ENCODE measurements at places on chromosomes 11 and 22. TPM values are rescaled to one million over a fixed set of nuclear protein-coding genes. Genes with fewer than 3 reads are reported as not detected.
A peak's percentile ranks its signal among the peaks of the same experiment; 100 is the strongest.

DNA sequence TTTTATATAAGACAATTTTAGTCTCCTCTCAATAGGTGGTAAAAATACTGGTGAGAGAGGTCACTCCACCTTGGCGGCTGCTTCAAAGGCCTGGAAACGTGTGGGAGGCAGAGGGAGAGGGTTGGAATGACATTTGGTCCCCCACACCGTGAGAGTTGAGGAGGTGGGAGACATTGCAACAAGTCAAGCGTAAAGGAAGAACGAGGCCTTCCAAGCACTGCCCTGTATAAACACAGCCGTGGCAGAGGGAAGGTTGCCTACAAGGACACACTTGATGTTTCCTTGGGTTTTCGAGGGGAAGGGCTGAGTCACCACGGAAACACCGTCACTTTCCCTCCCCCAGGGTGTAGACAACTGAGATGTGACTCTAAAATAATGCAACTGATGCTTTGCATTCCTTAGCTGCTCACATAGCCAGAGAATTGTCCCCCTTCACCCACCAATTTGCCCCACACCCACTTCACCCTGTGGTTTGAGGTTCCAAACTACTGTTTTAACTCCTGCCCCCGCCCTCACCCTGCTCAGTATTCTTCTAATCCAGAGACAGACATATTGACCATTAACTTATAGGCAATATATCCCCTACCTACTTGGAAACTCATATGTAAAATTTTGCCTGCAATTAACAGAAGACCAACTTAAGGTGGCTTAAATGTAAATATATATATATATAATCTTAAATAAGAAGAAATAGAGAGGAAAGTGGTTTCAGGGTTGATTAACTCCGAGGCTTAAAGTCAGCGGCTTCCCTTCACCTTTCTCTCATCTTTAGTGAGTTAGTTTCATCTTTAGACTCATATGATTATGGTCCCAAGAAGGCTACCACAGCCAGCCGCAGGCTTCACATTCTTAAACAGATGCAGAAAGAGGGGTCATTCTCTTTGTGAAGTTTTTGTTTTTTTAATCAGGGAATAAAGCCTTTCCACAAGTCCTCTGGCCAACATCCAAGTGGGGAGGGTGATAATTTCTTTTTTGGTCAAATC, 54.1 kb upstream of the BDNF start:
- DNase-seq, result no peak
- no peaks in the 10 kb centered on the region for H3K4me1 ChIP-seq
- no peak overlapping the region for H3K4me3 ChIP-seq
- no peaks in the 10 kb centered on the region for H3K27me3 ChIP-seq

DNA sequence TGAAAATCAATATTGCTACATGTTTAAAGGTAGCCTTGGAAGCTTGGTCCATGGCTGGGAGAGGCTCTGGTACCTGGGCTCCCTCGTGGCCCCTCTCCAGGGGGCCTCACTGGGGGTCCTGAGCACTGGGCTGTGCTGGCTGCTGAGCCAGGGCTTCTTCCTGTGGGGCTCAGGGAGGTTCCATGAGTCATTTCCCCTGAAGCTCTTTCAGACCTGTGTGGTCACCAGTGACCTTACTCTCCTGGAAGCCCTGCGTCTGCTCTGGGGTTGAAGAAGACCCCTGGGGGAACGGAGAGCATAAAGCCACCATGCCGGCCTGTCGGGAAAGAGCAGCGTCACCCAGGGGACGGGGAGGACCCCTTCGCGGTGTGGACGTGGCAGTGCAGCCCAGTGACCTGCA, 389.0 kb downstream of the TBC1D22A start:
- H3K4me3 ChIP-seq, result no peak overlapping the region
- H3K36me3 ChIP-seq, result no peaks in the 10 kb centered on the region
- H3K27ac ChIP-seq, result no peak overlapping the region
- DNase-seq, result no peak
- no peaks in the 10 kb centered on the region for H3K4me1 ChIP-seq

DNA sequence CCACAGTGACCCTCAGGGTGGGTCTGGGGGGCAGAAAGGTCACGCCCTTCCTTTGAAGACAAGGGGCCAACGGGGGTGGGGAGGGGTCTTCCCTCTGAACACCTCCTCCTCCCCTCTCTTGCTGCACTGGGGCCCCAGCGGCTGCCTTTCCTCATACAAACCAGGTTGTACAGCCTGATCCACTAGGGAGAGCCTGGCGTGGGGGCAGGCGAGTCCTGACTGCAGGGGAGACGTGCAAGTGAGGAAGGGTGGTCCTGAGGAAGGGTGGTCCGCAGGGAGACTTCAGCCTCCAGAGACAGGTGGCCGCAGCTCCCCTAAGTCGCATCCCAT, 43.6 kb upstream of the LINC01488 start:
- no peaks in the 10 kb centered on the region for H3K36me3 ChIP-seq
- no peak overlapping the region for H3K27ac ChIP-seq
- no peak for DNase-seq
- no peak overlapping the region for H3K4me3 ChIP-seq

DMC1 gene
- total RNA-seq, result 0.32 TPM

CDC42EP1 gene
- 52.9 TPM for total RNA-seq

- H3K27me3 ChIP-seq, result no peaks in the 10 kb centered on the region
- peak; percentile 68 for DNase-seq
- H3K4me3 ChIP-seq, result peak overlapping the region; percentile 80
Measured at GRCh38 chr22:46070803-46071450, 79.4 kb upstream of the PPARA start.

GRCh38 chr11:78914503-78914902, 339.8 kb upstream of the NARS2 start:
- no peak for DNase-seq
- H3K4me3 ChIP-seq, result no peak overlapping the region
- H3K4me1 ChIP-seq, result no peaks in the 10 kb centered on the region
- H3K27ac ChIP-seq, result no peak overlapping the region
- no peaks in the 10 kb centered on the region for H3K36me3 ChIP-seq

CCDC73 gene
- not detected for total RNA-seq

A4GALT gene
- 16.1 TPM for total RNA-seq

DNA sequence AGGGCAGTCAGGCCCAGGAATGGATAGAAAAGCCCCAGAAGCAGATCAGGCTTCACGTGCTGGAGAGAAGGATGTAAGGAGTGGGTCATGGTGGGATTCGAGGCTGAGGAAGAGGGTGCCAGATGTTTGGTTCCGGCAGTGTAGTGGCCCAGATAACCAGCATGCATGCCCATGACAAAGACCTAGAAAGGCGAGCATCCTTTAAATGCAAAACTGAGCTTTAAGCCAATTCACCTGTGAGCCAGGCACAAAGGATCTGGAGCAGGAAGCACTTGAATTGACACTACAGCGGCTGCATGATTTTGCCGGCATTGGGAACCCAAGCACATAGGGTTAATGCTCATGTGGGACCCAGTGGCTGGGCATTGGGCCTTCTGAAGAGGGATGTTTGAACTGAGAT, 185.5 kb downstream of the TRIM29 start:
- no peaks in the 10 kb centered on the region for H3K4me1 ChIP-seq
- DNase-seq, result no peak
- no peak overlapping the region for H3K4me3 ChIP-seq
- H3K27ac ChIP-seq, result no peak overlapping the region

SIPA1 gene
- total RNA-seq, result 22.4 TPM

DNA sequence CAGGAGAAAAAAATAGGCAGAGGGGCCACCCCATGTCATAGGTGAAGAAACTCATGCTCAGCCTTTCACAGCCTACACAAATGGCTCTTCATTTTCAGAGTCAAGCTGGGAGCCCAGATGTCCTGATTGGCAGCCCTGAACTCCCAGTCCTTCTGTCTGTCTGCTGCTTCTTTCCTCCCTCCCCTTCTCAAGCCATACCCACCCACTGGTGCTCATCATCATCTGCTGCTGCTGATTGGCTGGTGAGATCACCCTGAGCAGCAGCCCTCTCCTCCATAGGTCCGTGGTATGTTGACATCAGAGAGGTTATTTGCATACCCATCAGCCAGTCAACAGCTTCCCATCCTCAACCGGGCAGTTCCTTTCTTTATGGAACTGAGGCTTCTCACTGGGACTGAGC, 46.1 kb upstream of the PRDM11 start:
- no peak for DNase-seq
- H3K27me3 ChIP-seq, result peaks cover 10% of the 10 kb centered on the region
- no peak overlapping the region for H3K27ac ChIP-seq
- no peaks in the 10 kb centered on the region for H3K36me3 ChIP-seq
- no peak overlapping the region for H3K4me3 ChIP-seq

DNA sequence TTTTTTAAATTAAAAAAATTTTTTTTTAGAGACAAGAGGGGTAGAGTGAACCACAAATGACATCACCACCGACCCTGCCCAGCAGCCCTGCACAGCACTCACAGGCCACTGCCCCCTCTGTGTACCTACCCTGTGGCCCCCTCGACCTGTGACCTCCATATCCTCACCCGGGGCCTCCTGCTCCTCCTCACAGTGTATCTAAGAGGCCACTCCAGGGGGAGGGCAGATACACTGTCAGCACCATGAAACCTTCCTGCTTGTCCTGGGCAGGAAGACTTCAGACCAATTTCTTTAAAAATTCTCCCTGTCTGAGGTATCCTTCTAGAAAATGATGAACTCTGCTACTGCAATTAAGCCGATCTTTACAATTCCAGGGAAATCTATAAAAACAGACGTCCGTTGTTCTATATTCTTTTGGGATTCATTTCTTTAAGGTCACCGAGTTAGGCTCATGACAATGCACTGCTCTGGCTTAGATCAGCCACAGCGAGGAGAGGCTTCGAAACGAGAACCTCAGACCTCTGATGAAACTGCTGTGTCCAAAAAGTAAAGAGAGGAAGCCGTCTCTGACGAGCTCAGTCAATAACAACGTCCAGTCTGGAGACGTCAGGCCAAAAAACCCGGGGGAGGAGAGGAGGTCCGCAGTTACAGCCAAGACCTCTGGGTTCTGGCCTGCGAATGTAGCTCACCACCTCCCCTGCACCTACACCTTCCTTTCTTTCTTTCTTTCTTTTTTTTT, 17.5 kb downstream of the NFAM1 start:
- no peak overlapping the region for H3K27ac ChIP-seq
- no peaks in the 10 kb centered on the region for H3K36me3 ChIP-seq
- H3K4me3 ChIP-seq, result no peak overlapping the region
- no peaks in the 10 kb centered on the region for H3K4me1 ChIP-seq

DNA sequence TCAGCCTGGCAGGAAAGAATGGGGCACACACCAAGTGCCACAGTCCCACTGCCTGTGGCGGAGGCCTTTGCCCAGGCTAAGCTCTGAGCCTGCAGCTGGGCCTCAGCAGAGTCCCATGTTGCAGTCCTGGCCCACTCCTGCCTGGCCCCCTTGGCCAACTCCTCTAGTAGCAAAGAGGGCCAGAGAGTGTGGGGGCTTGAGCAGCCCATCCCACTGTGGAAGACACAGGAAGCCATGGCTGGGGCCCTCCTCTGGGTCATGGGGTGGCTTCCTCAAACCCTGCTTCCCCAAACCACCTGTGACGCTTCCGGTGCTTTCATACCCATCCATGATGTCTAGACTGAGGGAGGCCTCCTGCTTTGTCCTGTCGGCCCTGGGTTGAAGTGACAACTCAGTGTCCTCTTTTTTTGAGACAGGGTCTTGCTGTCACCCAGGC, 5.8 kb downstream of the RPS19BP1 start:
- H3K4me3 ChIP-seq, result no peak overlapping the region
- H3K27ac ChIP-seq, result peak overlapping the region; percentile 91
- no peaks in the 10 kb centered on the region for H3K27me3 ChIP-seq
- peaks cover 9% of the 10 kb centered on the region for H3K36me3 ChIP-seq

GRCh38 chr22:25038771-25039170, 86.3 kb downstream of the KIAA1671 start:
- H3K27me3 ChIP-seq, result no peaks in the 10 kb centered on the region
- peaks cover 17% of the 10 kb centered on the region for H3K4me1 ChIP-seq
- H3K4me3 ChIP-seq, result no peak overlapping the region
- no peak overlapping the region for H3K27ac ChIP-seq
- H3K36me3 ChIP-seq, result no peaks in the 10 kb centered on the region
- no peak for DNase-seq

EFCAB6 gene
- not detected for total RNA-seq

GRCh38 chr22:25021976-25022711, 69.6 kb downstream of the KIAA1671 start:
- no peak for DNase-seq
- no peak overlapping the region for H3K4me3 ChIP-seq
- H3K4me1 ChIP-seq, result peaks cover 3% of the 10 kb centered on the region
- H3K27me3 ChIP-seq, result no peaks in the 10 kb centered on the region
- H3K27ac ChIP-seq, result no peak overlapping the region

DEUP1 gene
- total RNA-seq, result not detected

GRCh38 chr11:37699644-37700043, 1101.6 kb upstream of the RAG2 start:
- H3K4me3 ChIP-seq, result no peak overlapping the region
- no peaks in the 10 kb centered on the region for H3K4me1 ChIP-seq
- no peak for DNase-seq
- H3K27ac ChIP-seq, result no peak overlapping the region
- no peaks in the 10 kb centered on the region for H3K36me3 ChIP-seq

MS4A2 gene
- total RNA-seq, result 2.2 TPM

DNA sequence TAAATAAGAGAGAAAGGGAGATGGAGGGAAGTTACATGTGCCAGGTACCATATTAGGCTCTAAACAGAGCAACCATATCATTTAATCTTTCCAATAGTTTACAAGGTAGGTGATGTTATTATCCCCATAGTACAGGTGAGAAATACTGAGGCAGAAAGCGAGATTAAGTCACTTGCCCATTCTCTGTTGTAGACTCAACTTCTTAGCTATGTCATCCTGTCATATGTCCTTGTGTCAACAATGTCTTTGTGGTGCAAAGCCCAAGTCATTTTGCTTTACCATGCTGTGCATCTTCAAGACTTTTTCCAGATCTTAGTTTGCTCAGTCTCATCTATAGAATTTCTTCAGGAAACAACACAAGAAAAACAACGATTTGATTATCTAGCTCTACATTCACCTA, 205.0 kb upstream of the E2F8 start:
- H3K27ac ChIP-seq, result no peak overlapping the region
- no peaks in the 10 kb centered on the region for H3K27me3 ChIP-seq
- DNase-seq, result no peak
- H3K36me3 ChIP-seq, result no peaks in the 10 kb centered on the region
- H3K4me3 ChIP-seq, result no peak overlapping the region
- no peaks in the 10 kb centered on the region for H3K4me1 ChIP-seq

DNA sequence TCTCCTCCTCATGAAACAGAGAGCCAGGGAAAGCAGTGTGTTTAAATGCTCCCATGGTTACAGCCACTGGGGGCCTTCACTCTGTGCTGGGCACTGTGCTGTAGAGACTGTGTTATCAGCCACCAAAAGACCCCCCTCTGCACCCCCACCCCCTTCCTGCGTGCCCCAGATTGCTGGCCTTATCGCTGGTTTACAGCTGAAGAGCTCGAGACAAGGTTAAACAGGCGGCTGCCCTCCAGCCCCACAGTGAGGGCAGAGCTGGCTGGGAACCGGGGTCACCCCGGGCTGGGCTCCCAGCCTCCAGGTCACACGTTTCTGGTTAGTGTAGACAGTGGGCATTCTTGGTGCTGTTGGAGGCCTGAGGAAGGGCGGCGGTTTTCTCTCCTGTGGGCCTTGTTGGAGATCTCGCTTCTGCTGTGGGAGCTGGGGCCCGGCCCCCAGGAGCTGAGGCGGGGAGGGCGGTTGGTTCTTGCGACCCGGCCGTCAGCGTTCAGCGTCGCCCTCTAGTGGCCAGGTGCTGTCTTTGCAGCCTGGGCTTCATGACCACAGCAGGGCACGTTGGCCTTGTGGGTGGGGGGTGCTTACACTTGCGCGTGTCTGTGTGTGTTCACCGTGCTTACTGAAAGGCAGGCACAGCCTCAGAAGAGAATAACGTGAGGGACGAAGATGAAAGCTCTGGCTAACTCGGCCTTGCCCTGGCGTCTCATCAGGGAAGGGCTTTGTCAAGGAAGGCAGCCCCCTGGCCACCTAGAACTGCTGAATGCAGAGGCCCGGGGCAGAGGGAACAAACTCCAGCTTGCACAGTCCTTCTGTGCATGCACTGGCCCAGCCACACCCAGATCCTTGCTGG, 40.8 kb downstream of the TBC1D22A start:
- H3K36me3 ChIP-seq, result no peaks in the 10 kb centered on the region
- DNase-seq, result peak; percentile 58
- no peak overlapping the region for H3K4me3 ChIP-seq

CPT1B gene
- 34.2 TPM for total RNA-seq

All from transverse colon (tissue), 4 donors.